NAMALWA (cell line): ENCODE measurements at places on chromosomes 16 and 17.

GRCh38 chr16:83552228-83552627 lies 255.6 kb upstream of the HSBP1 start:
- DNase-seq: no peak

GRCh38 chr17:79993390-79994227 lies 42.1 kb downstream of the TBC1D16 start:
- DNase-seq: peak; percentile 83

DNA sequence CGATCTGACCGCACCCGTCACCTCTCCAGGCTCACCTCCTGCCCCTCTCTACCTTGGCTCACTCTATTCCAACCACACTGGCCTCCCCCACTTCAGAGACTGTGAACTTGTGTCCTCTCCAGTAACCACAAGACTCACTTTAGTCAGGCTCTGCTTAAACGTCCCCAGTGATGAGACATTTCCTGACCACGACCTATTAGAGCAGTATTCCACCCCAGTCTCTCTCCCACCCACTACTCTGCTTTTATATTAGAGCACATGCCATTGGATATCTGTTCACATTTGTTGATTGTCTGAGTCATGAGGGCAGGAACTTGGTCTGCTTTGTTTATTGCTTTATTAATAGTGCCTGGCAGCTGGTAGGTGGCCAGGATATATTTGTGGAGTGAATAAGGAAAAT lies 20.1 kb downstream of the COX11 start:
- DNase-seq: no peak

- peak; percentile 71 for DNase-seq
Measured at GRCh38 chr16:11094075-11094856, 149.9 kb downstream of the CLEC16A start.

- no peak for DNase-seq
Measured at GRCh38 chr17:8420041-8420934, 15.4 kb upstream of the NDEL1 start.

GRCh38 chr16:53503991-53504663 lies 1.1 kb upstream of the AKTIP start:
- DNase-seq: peak; percentile 36

DNA sequence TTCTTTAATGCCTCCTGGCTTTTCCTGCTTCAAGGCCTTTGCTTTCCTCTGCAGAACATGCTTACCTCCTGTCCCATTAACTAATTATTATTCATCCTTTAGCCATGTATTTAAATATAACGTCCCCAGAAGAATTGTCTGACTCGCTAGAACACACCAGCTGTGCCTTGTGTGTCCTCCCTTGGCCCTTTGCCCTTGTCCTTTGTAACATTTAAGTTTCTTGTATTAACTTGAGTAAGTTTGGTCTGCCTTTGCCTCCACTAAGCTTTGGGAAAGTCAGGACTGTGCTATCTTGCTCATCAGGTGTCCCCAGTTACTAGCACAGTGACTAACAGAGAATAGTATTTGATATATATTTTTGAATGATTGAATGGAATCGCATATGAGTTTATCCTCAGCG lies 29.6 kb upstream of the ABCA9 start:
- no peak for DNase-seq

GRCh38 chr17:80122926-80123505 lies 21.6 kb downstream of the GAA start:
- DNase-seq: no peak

GRCh38 chr17:27635275-27635823 lies 4.4 kb downstream of the LGALS9 start:
- DNase-seq: peak; percentile 61

DNA sequence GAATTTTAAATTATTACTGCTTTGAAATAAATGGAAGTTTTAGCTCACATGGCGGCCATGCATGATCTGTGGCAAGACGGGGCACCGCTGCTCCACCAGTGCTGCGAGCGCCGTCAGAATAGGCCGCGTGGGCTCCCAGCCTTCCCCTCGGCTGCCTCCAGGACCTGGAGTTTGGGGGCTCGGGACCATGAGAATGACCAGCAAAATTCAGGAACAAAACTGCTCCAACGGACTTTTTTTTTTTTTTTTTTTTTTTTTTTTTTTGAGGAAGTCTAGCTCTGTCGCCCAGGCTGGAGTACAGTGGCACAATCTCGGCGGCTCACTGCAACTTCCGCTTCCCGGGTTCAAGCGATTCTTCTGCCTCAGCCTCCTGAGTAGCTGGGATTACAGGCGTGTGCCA lies 38.3 kb upstream of the AKAP1 start:
- DNase-seq: no peak

DNA sequence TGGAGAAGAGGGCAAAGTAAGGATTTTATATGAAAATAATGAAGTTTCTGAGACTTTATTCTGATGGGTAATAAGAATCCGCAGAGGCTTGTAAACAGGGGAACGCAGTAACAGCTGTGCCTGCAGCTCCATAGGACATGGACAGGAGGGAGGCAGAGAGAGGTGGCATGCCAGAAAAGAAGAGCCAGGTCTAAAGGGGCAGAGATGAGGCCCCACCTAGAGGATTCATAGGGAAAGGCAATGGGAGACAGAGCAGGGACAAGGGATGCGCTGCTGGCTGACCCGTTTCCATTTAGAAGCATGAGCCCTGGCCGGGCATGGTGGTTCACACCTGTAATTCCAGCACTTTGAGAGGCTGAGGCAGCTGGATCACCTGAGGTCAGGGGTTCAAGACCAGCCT lies 340.3 kb upstream of the CDH5 start:
- DNase-seq: no peak
